ENCODE measurements at places on chromosomes 12 and 14. TPM values are rescaled to one million over a fixed set of nuclear protein-coding genes. Genes with fewer than 3 reads are reported as not detected.
A peak's percentile ranks its signal among the peaks of the same experiment; 100 is the strongest.

DNA sequence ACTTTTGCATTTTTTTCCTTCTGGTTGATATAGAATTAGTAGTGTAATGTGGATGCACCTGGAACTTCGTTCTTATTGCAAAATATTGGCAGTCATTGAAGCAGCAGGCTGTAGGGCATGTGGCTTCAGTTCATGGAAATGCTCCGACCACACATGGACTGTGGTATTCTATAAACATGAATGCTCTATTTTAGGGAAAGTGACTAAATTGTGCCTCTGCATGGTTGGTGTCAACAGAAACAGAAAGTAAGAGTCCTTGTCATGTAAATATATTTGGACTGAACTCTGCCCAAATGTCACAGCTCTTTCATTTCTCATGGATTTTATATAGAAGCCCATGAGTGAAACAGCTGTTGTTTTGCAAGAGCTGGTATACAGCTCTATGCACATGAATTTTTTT, 917.0 kb downstream of the LRFN5 start:
- no peaks in the 10 kb centered on the region for H3K27me3 ChIP-seq
- no peak for DNase-seq
- H3K27ac ChIP-seq, result no peak overlapping the region
- no peaks in the 10 kb centered on the region for H3K36me3 ChIP-seq
- H3K4me1 ChIP-seq, result no peaks in the 10 kb centered on the region
- no peak overlapping the region for H3K4me3 ChIP-seq

DNA sequence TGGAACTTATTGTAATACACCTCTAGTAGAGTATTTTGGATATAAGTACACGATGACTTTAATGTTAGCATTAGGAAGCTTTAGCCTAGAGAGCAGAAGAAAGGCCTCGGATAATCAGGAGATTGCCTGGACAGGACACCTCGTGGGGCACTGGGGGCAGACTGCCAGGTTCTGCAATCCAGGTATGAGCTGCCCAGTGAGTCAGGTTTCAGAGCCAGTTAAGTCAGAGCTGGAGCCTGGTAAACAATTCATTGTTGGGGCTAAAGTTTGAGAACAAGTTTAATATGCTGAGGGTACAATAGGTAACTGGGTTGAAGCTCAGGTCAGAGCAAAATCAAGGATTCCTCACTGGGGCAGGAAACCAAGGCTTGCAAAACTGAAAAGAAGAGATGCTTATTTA, 107.4 kb downstream of the RERGL start:
- no peak overlapping the region for H3K27ac ChIP-seq
- H3K36me3 ChIP-seq, result no peaks in the 10 kb centered on the region
- H3K27me3 ChIP-seq, result no peaks in the 10 kb centered on the region
- H3K4me3 ChIP-seq, result no peak overlapping the region

- no peaks in the 10 kb centered on the region for H3K27me3 ChIP-seq
- no peaks in the 10 kb centered on the region for H3K36me3 ChIP-seq
- no peaks in the 10 kb centered on the region for H3K4me1 ChIP-seq
- no peak for DNase-seq
- H3K27ac ChIP-seq, result no peak overlapping the region
These were observed 595.5 kb downstream of the GALC start for GRCh38 chr14:87397499-87397898.

- peaks cover 52% of the 10 kb centered on the region for H3K4me1 ChIP-seq
- no peaks in the 10 kb centered on the region for H3K27me3 ChIP-seq
- no peak for DNase-seq
- H3K27ac ChIP-seq, result peak overlapping the region; percentile 94
- H3K36me3 ChIP-seq, result peaks cover 75% of the 10 kb centered on the region
- H3K4me3 ChIP-seq, result peak overlapping the region; percentile 86
These were observed 132.9 kb upstream of the AMIGO2 start for GRCh38 chr12:47212701-47213039.

DNA sequence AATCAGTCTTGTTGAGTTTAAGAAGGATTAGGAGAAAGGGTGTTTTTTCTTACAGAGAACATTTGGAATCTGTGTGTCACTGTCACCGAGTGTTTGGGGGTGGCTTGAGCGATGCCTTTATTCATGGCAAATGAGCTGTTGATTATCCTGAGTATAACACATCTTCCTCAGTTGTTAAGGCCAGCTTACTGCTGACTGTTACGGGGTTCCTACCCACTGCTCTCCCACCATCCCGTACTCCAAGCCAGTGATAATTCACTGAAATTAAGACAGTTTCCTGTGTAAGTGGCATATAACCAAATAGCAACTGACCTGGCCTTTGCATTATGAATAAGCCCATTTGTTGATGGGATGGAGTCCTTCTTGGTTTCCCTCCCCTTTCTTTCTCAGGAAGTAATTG, 9.5 kb downstream of the ESRRB start:
- no peak overlapping the region for H3K27ac ChIP-seq
- H3K4me3 ChIP-seq, result no peak overlapping the region
- H3K36me3 ChIP-seq, result no peaks in the 10 kb centered on the region
- no peaks in the 10 kb centered on the region for H3K4me1 ChIP-seq

DNA sequence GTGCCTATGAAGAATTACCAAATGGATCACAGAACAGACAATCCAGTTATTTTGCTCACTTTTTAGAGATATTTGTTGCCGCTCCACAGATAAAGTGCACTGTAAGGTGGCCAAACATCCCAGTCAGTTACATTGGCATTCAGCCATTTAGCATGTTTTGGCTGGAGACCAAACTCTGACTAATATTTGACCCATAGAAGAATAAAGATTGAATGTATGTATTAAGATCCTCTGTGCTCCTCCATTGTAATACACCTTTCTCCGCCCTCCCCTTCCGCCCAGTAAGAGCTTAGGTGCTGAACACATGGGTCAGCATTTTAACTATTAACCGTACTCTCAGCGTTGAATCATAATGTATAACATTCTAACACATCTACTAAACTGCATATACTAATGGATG, 163.4 kb downstream of the ANO6 start:
- H3K4me3 ChIP-seq, result no peak overlapping the region
- no peak for DNase-seq
- H3K36me3 ChIP-seq, result peaks cover 27% of the 10 kb centered on the region
- H3K27ac ChIP-seq, result no peak overlapping the region
- H3K27me3 ChIP-seq, result no peaks in the 10 kb centered on the region
- H3K4me1 ChIP-seq, result no peaks in the 10 kb centered on the region

GRCh38 chr12:129701631-129702101, 202.2 kb downstream of the TMEM132D start:
- no peaks in the 10 kb centered on the region for H3K27me3 ChIP-seq
- no peak overlapping the region for H3K27ac ChIP-seq
- DNase-seq, result no peak
- no peaks in the 10 kb centered on the region for H3K36me3 ChIP-seq
- no peaks in the 10 kb centered on the region for H3K4me1 ChIP-seq
- no peak overlapping the region for H3K4me3 ChIP-seq

DNA sequence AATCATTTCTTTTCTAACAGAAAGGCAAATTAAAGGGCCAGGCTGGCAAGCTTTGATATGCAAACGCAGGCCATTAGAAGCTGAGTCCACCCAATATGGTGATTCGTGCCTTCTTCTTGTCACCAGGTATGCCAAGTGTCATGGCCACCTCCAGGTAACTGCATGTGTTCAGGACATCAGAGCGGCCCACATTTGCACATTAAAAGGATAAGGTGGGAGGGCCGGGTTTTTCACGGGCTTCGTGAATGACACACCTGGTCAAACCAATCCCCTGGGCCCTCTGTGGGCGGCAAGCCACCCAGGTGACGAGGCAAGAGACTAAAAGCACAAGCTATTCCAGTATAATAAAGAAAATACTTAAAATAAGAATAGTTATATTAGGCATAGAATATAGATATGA, 75.9 kb upstream of the TSPAN11 start:
- H3K36me3 ChIP-seq, result no peaks in the 10 kb centered on the region
- peaks cover 2% of the 10 kb centered on the region for H3K27me3 ChIP-seq
- H3K4me1 ChIP-seq, result peaks cover 8% of the 10 kb centered on the region

- DNase-seq, result no peak
- no peak overlapping the region for H3K27ac ChIP-seq
- no peaks in the 10 kb centered on the region for H3K4me1 ChIP-seq
- no peak overlapping the region for H3K4me3 ChIP-seq
- H3K36me3 ChIP-seq, result no peaks in the 10 kb centered on the region
- no peaks in the 10 kb centered on the region for H3K27me3 ChIP-seq
These were observed 720.5 kb downstream of the VRK1 start for GRCh38 chr14:97517566-97518234.

DNA sequence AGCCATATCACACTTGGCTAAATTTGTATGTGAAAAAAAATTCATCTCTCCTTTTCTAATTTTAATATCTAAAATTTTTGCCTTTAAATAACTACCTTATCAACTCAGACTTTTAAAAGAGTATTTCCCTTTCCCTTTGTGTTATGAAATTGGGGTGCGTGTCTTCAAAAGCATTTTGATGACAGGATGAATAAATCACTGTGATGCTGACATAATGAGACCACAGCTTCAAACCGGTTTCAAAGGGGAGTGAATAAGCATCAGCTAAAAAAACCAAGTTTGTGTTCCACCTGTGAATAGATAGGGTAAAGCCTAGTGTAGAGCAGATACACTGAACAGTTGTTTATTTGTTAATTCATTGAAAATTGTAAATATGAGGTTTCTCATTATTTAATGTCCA, 85.0 kb downstream of the LGR5 start:
- no peaks in the 10 kb centered on the region for H3K36me3 ChIP-seq
- H3K27me3 ChIP-seq, result peaks cover 13% of the 10 kb centered on the region
- DNase-seq, result no peak
- H3K4me3 ChIP-seq, result no peak overlapping the region
- H3K4me1 ChIP-seq, result no peaks in the 10 kb centered on the region

DNA sequence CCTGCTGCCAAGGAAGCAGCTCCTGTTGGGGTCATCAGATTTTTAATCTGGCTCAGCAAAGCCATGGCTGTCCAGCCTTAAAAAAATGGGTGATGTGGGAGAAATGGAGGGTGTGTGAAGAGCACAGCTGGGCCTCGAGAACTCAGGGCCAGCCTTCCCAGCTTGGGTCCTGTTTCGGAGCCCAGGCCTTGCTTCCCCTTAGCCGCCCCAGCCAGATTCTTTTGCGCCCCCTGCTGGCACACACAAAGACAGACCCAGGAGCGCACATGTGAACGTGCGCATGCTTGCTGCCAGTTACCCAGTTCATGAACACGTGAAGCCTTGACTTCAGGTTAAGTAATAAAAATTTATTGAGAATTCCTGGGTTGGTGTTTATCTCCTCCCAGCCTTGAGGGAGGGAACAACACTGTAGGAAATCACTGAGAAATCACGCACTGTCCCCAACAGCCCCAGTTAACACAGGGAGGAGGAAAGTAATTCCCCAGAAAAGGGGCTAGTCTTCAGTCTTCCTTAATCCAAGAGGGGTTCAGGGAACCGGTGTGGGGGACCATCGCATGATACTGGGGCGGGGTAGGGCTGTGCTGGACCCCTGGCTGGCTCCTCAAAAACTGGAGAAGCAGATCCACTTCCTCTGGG, 5.3 kb downstream of the PHB2 start:
- DNase-seq, result peak; percentile 91
- peaks cover 60% of the 10 kb centered on the region for H3K36me3 ChIP-seq
- H3K4me1 ChIP-seq, result peaks cover 68% of the 10 kb centered on the region
- H3K27me3 ChIP-seq, result no peaks in the 10 kb centered on the region

DNA sequence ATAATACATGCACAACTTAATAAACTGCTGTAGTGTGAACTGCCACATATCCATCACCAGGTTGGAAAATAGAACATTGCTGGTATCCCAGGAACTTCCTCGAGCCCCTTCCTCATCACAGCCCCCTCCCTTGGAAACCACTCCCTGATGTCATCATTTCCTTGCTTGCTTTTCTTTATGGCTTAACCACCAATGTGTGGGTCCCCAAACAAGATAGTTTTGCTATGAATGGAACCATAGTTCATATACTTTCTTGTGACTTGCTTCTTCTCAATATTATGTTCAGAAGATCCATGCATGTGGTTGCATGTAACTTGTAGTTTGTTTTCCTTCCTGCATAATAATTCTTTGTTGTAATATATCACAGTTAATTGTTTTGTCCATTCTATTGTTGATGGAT, 8.9 kb upstream of the WNT5B start:
- no peak overlapping the region for H3K4me3 ChIP-seq
- no peak overlapping the region for H3K27ac ChIP-seq
- no peaks in the 10 kb centered on the region for H3K36me3 ChIP-seq
- DNase-seq, result no peak
- H3K27me3 ChIP-seq, result peaks cover 15% of the 10 kb centered on the region
- H3K4me1 ChIP-seq, result peaks cover 25% of the 10 kb centered on the region

DNA sequence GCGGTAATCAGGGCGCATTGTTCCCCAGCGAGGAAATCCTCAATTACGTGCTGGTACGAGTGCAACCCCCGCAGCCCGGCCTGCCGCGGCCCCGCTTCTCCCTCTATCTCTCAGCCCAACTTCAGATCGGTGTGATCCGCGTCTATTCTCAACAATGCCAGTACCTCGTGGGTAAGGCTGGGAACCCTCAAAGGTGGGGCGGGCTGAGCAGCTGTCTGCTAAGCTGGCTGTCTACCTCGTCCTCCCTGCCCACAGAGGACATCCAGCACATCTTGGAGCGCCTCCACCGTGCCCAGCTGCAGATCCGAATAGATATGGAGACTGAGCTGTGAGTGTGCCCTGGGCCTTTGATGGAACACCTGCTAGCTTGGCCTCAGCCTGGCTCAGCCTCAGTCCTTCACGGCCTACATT, 996 bp downstream of the REC8 start:
- no peaks in the 10 kb centered on the region for H3K27me3 ChIP-seq
- DNase-seq, result no peak
- H3K4me1 ChIP-seq, result peaks cover 45% of the 10 kb centered on the region
- peaks cover 51% of the 10 kb centered on the region for H3K36me3 ChIP-seq
- peak overlapping the region; percentile 54 for H3K27ac ChIP-seq
- H3K4me3 ChIP-seq, result peak overlapping the region; percentile 69

- no peak overlapping the region for H3K4me3 ChIP-seq
- H3K27ac ChIP-seq, result no peak overlapping the region
- H3K36me3 ChIP-seq, result no peaks in the 10 kb centered on the region
These were observed 68.4 kb upstream of the FAM222A start for GRCh38 chr12:109645194-109645593.

GRCh38 chr14:67253076-67253635, 11.9 kb downstream of the PALS1 start:
- H3K4me1 ChIP-seq, result peaks cover 2% of the 10 kb centered on the region
- H3K4me3 ChIP-seq, result no peak overlapping the region
- H3K27me3 ChIP-seq, result no peaks in the 10 kb centered on the region
- no peak for DNase-seq

KRT71 gene
- not detected for total RNA-seq

DTX1 gene
- total RNA-seq, result 0.15 TPM

OAS1 gene
- 197 TPM for total RNA-seq

PPM1H gene
- total RNA-seq, result not detected

ADGRD1 gene
- 0.05 TPM for total RNA-seq

MFAP5 gene
- total RNA-seq, result not detected

SLC15A5 gene
- not detected for total RNA-seq

RTL1 gene
- total RNA-seq, result not detected

IL26 gene
- 1.00 TPM for total RNA-seq

RIMBP2 gene
- not detected for total RNA-seq

CKB gene
- total RNA-seq, result 0.52 TPM
